Kidney tubule cell (primary cell): ENCODE measurements at places on chromosomes 4 and X.

DNA sequence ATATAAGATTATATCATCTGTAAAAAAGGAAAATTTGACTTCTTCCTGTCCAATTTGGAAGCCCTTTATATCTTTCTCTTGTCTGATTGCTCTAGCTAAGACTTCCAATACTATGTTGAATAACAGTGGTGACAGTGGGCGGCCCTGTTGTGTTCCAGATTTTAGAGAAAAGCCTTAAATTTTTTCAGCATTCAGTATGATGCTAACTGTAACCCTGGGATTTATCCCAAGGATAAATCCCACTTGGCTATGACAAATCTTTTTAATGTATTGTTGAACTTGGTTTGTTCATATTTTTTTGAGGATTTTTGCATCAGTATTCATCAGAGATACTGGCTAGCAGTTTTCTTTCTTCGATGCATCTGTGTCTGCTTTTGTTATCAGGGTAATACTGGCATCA lies 217.2 kb upstream of the ARSJ start:
- DNase-seq = no peak

DNA sequence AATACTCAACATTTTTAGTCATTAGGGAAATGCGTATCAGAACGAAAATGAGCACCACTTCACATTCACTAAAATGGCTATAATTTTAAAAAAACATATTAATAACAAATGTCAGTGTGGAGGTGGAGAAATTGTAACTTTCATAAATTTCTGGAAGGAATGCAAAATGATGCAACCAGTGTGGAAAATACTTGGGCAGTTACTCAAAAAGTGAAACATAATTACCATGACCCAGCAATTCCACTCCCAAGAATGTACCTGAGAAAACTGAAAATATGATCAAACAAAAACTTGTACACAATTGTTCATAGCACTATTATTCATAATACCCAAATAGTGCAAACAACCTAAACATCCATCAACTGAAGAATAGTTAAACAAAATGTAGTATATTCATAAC lies 76.1 kb upstream of the FAM241A start:
- DNase-seq = no peak

- peak; percentile 71 for DNase-seq
Observed at GRCh38 chr4:33924239-33924638, 2320.1 kb downstream of the ARAP2 start.

DNA sequence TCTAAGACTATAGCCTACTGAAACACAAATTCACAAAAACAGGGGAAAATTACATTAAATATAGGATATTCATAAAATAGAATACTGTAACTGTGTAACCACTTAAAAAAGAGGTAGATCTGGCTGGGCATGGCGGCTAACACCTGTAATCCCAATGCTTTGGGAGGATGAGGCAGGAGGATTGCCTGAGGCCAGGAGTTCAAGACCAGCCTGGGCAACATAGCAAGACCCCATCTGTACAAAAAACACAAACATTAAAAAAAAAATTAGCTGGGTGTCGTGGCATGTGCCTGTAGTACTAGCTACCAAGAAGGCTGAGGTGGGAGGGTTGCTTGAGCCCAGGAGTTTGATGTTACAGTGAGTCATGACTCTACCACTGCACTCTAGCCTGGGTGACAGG lies 33.4 kb downstream of the RPS6KA3 start:
- no peak for DNase-seq

- DNase-seq = no peak
Observed at GRCh38 chr4:77834403-77834802, 15.2 kb upstream of the CNOT6L start.

DNA sequence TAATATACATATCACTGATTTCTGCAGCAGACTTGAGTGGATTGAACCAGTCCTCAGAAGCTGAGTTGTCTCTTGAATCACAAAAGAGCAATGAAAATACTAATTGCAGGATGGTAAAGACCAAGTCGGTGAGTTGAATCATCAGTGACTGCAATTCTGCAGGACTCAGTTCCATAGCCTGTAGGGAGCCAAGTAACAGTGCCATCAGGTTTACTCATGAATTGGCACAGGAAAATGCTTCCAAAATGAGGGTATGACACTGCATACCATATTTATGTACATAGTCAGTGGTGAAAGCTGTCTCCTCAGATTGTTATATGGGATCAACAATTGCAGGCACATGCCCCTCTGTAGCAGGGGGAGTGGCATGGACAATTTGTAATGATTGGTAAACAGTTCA lies 192.8 kb downstream of the CCNG2 start:
- DNase-seq = peak; percentile 66

DNA sequence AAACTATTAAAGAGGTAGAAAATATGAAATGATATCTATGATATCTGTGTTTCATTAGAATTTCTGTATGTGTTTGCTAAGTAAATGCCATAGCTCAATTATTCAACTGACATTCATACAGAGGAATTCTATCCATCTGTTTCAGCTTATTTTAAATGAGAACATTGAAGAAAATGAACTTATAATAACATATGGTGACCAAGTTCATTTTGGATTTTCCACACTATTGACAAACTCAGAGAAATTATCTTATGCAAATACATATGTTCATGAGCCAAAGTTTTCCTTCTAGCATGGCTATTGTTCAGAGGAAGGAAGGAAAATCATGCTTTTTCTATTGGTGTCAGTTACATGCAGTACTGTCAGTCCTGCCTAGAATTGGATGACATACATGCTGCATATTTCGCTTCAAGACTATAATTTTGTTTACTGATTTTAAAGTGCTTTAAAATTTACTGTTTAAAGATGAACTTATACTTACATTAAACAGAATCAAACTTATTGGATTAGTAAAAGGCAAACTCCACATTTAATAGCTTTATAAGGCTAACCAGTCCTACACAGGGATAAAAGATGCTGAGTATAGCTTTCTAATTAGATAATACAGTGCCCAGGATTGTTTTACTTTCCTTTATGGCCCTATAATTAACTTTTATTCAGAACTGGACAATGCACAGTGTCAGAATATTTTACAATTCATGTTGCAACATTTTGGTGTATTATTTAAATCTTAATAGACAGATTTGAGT lies 646.2 kb downstream of the TRAM1L1 start:
- DNase-seq = no peak

DNA sequence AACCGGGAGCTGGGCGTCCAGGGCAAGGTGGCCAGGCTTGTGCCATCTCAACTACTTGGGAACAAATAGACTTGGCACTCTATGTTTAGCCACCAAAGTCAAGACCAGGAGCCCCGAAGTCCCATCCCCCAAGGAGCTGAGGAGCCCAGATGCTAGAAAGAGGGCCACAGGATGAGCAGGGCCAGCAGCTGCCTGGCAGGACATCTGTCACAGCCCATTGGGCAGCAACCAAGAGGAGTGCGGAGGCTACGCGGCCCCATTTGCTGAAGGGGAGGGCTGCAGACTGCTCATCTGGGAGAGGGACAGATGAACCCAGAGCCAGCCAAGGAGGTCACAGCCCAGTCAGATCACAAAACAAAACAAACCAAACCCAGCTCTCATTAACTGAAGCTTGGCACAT lies 22.9 kb upstream of the SOWAHD start:
- no peak for DNase-seq

DNA sequence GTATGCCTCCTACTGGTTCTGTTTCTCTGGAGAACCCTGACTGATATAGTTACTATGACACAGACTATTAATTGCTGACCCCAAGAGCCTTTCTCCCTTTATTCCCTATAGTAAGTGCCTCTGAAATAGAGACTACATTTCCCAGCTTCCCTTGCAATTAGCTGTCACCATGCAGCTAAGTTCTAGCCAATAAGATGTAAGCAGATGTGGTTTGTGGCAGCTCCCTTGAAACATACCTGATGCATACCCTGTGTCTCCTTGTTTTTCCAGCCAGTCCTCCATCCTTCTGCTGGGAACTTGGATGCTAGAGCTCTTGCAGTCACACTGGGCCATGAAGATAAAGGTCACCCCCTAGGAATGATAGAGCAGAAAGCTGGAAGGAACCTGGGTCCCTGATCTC lies 9.7 kb upstream of the TMEM165 start:
- DNase-seq = peak; percentile 32

- peak; percentile 37 for DNase-seq
Observed at GRCh38 chr4:157052429-157053040, 23.4 kb upstream of the GLRB start.

GRCh38 chr4:71009890-71010588 lies 16.6 kb downstream of the DCK start:
- peak; percentile 47 for DNase-seq

GRCh38 chr4:30865691-30866090 lies 145.5 kb downstream of the PCDH7 start:
- DNase-seq = no peak

GRCh38 chr4:25694466-25694865 lies 38.8 kb downstream of the SLC34A2 start:
- DNase-seq = peak; percentile 45

GRCh38 chr4:120517966-120518365 lies 404.6 kb downstream of the PRDM5 start:
- peak; percentile 30 for DNase-seq

GRCh38 chr4:83114576-83114975 lies at the start of gene PLAC8:
Gene PLAC8 (minus strand): TSS chr4:83114729. CDS start chr4:83107921, 6,808 bp downstream.
- no peak for DNase-seq

- DNase-seq = peak; percentile 9
Observed at GRCh38 chrX:31836479-31836878, 764.6 kb upstream of the FTHL17 start.

GRCh38 chr4:93828995-93829819 lies 654 bp downstream of the ATOH1 start:
- DNase-seq = no peak

- no peak for DNase-seq
Observed at GRCh38 chrX:69028761-69029120, 136.5 kb downstream of the PJA1 start.
